ENCODE measurements at places on chromosomes 1 and 21.

DNA sequence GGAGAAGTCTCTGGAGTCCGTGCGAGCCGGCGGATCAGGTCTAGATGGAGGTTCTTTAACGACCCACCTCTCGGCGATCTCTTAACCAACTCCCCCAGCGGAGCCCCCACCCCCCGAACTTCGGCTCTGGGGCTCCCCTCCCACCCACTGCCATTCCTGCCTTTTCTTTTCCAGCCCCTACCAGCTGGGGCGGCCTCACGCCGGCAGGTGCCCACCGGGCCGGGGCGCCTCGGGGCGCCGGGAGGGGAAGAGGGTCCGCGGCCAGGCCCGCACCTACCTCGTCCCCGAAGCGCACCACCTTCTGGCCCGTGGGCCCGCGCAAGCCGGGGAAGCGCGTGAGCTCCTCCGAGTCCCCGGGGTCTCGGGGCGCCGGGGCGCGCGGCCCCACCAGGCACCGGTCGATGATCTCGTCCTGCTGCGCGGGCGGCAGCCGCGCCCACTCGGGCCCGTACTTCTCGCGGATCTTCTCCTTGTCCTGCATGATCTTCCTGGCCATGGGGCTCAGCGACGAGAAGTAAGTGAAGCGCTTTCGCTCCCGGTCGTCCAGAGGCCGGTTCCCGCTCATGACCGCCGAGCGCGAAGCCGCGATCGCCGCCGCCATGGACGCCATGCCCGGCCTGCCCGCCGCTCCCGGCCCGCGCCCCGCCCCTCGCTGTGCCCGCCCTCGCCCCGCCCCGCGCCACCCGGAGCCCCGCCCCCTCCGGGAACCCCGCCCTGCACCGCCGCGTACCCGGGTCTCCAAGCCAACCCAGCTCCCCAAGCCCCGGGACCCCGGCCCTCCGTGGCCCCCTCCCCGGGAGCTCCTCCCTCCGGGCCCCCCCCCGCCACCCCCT, at the start of gene C1orf198:
Gene C1orf198 (minus strand): TSS at position 619 of the 833 bp plus-strand sequence. CDS start 9 bp downstream, at position 610.
- DNase-seq, result peak; percentile 75

DNA sequence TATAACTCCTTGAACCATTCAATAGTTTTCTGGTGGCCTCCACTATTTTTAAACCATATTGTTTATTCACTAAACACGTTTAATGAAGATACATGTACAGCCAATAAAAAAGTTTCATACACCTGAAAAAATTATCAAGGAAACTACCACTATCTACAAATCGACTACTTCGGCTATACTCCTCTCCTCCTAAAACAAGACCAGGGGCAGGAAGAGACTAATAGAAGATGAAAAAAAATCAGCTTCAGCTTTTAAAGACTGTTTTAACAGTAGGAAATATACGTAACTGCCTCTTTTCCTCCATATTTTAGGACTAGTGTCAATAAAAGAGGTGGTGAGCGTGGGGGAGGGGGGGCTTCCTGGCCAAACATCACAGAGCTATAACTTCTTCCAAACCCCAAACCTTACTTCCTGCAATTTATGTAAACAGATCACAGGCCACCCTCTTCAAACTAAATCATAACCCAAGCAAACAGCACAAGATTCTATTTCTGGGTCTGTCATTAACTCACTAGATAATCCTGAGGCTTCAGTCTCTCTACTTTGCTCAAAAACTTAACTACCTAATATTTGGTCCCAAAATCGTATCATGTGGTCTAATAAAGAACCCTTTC, 15.1 kb downstream of the FOXJ3 start:
- no peak for DNase-seq

DNA sequence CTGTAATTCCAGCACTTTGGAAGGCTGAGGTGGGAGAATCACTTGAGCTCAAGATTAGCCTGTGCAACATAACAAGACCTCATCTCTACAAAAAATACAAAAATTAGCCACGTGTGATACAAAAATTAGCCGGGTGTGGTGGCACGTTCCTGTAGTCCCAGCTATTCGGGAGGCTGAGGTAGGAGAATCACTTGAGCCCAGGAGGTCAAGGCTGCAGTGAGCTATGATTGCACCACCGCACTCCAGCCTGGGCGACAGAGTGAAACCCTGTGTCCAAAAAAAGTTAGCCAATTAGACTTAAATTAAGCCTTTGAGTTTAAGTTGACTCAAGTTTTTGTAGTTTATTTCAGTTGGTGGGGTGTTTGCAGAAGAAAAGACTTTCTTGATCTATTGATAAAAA, 11.8 kb downstream of the CXADR start:
- no peak for DNase-seq

DNA sequence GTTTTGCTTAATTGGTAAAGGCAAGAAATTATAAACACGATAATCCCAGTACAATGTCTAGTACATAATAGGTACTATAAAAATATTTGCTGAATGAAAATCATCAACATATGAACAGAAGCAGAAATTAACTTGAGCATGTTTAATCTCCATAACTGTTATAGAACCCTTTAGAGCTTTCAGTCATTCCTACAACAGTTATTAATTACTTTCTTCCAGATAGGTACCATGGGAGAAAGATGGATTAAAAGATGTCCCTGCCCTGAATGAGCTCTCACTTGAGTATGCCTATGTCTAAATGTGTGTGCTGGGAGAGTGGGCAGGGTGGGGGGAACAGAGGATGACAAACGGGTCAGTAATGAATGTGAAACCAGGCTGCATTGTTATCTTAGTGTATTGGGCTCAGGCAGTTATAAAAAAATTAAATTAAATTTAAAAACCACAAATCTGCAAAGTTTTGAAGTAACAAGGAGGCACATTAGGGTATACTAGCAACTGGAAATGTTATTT, 2.4 kb downstream of the EPS15 start:
- DNase-seq, result peak; percentile 22

DNA sequence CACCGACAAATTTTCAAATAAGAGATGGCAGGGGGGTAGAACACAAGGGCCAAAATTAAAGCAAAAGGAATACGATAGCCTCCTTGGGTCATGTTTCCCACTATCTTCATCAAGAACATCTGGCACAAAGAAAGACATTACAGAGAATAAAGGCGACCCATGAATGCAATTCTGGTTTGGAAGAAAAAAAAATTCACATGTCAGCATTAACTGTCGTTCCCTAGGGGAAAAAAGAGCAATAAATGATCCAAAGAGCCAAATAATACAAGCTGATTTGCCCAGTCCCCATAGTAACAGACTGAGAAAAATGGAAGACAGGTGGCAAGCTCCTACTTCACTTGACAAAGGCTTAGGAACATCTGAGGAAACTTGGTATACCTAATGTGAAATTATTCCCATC, 4.5 kb downstream of the STIL start:
- no peak for DNase-seq

DNA sequence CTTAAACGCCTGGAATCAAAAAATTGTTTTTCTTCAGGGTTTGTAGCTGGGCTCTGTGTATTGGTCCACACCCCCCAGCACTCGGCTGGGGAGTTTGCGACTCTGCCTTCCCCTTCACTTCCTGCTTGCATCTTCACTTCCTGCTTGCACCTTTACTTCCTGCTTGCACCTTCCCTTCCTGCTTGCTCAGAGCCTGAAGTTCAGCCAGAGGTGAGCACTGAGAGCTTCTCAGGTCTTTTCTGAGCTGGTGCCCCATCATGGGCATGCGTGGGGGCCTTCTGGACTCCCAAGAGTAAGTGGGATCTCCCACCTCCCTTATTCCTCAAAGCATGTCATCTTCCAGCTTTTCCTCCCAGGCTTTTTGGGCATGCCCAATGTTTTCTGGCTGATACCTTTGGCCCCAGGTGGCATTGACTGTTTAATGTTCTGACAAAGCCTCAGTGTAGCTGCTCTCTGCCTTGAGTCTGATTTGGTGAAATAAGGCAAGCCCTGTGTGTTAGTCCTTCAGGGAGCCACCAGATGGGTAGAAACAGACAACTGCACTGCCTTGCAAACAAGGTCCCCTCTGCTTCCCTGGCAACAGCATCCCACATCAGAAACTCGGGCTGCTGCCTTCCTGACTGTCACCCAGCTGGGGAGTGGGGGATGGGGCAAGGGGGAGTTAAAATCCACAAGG, 3.5 kb downstream of the KRTAP10-2 start:
- no peak for DNase-seq
